ENCODE measurements at places on chromosomes 16 and 17. TPM values are rescaled to one million over a fixed set of nuclear protein-coding genes. Genes with fewer than 3 reads are reported as not detected.
A peak's percentile ranks its signal among the peaks of the same experiment; 100 is the strongest.

DNA sequence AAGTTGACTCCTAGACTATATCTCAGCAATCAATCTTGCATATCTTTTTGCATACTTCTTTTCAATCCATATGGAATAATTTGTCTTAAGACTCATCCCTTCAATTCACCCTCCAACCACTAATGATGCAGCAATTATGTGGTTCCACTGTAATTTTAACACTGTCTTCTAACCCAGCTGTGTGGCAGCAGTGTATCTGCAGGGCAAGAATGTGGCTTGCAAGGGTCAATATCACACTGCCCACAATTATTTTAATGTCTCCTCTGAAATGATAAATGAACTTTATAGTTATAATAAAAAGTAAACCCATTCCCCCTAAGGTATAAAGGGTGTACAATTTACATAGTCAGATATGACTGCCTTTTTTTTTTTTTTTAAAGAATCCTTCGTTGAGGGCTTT is 48.6 kb downstream of the FTO start:
- no peak for DNase-seq

DNA sequence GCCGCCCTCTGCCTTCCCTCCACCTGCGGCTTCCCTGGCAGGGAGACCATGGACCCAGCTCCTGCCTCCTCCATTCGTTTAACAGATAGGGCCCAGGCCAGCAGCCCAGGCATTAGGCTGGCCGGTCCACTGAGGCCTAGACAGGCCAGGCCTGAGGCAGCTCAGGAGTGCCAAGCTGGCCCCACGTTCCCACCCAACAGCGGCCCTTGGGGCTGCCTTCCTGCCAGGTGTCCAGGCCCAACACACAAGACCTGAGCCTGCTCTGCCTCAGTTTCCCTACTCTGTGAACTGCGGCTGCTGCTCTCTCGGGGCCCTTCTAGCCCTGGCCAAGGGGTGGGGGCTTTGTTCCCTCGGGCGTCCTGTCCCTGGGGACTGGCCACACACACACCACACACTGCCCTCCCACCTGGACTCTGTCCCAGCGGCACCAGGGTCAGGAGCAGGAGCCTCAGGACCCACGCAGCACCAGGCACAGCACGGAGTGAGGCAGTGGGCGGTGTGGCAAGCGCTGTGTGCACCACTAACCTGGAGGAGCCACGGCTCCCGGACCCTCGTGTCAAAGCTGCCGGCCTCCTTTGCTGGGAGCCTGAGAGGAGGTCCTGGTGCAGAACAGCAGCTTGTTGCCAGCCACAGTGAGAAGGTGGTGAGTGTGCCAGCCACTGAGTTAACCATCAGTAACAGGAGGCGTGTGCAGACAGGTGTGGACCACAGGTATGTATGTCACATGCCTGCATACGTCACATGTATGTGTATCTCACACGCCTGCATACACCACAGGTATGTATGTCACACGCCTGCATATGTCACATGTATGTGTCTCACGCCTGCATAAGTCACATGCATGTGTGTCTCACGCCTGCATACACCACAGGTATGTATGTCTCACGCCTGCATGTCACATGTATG is 14.6 kb upstream of the CDH15 start:
- no peak for DNase-seq

DNA sequence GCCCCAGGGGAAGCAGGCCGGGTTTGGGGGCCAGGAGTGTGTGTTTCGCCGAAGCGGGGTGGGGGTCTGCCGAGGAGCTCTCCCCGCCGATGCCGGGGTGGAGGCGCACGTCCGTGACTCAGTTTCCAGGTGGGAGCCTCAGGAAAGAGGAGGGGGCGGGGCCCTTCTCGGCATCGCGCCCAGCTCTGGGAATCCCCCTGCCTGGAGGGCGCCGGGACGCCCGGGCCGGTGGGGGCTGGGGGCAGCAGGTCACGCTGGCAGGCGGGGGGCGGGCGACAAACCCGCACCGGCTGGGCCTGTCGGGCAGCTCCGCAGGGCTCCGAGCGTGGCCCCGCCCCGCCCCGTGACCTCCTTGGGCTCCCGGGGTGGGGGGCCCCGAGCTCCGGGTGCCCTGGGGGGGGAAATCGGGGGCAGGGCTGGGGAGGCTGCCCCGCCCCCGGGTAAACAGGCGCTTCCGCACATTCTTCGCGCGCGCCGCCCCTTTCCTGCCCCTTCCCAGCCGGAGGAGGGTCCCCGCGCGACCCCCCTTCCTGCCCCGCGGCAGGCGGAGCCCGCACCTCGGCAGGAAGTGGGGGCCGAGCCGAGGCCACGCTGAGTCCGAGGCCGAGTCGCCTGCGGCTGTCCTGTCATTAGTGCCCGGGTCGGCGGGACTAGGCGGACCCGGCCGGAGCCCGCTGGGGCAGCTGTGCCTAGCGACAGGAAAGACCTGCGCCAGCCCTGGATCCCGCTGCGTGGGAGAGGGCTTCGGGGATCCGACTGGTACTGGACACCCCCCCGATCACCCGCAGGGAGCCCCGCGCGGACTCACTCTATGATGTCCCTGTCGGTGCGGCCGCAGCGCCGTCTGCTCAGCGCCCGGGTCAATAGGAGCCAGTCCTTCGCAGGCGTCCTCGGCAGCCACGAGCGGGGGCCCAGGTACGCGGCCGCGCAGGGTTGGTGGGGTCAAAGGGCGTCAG is 9.3 kb downstream of the RIPOR1 start:
- DNase-seq: no peak

DNA sequence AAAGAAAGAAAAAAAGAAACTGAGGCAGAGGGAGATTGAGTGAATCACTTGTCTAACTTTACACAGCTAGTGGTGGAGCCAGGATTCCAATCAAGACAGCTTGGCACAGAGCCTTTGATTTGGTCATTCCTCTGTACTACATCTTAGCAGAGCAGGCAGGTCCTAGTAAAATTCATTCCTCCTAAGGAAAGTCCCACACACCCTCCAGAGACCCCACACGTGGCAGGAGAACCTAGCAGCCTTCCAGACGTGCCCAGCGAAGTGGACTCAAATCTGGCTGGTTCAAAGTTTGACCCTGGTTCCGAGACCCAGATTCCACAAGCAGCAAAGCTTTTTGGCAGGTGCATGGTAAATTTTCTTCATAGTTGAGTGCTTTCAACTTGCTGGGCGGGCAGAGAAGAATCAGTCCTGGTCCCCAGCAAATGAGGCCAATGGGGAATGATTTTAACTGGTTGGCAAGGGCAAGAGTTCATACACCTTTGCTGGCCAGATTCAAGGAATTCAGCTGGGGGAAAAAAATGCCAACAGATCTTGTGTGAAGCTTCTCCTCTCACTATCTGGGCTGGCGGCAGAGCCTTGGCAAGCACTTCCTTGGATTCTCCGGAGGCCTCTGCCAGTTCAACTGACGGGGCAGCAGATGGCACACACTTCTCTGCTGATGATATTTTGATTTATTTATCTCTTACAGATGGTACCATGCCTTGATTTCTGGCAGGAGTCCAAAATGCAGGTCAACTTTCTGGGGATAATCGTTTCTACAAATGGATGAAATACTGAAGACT is 82.4 kb downstream of the GSG1L start:
- DNase-seq: no peak

GRCh38 chr17:75228847-75229246 is 23.4 kb downstream of the NUP85 start:
- DNase-seq: no peak

GRCh38 chr17:60371818-60372510 is 20.0 kb downstream of the USP32 start:
- no peak for DNase-seq

DNA sequence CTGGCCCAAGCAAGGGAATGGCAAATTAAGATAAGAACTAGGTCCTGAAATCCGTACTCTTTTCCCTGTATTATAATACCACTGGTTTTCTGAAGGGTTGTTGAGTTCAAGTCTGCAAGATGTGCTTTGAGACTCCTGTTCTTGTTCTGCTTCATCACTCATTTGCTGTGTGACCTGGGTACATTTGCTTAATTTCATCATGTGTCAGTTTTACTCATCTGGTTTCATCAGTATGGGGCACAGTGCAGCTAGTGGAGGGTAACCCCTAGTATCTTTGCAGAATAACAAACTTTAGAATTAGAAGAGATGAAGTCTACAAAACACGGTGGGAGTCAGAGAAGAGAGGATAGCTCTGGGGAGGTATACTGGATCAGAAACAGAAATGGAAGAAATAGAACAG is 21.9 kb upstream of the EFCAB13 start:
- no peak for DNase-seq

- DNase-seq: no peak
Observed at GRCh38 chr16:6297666-6298410, 1034.8 kb upstream of the RBFOX1 start.

GRCh38 chr17:4837471-4838308 is 4.5 kb downstream of the MINK1 start:
- no peak for DNase-seq

DNA sequence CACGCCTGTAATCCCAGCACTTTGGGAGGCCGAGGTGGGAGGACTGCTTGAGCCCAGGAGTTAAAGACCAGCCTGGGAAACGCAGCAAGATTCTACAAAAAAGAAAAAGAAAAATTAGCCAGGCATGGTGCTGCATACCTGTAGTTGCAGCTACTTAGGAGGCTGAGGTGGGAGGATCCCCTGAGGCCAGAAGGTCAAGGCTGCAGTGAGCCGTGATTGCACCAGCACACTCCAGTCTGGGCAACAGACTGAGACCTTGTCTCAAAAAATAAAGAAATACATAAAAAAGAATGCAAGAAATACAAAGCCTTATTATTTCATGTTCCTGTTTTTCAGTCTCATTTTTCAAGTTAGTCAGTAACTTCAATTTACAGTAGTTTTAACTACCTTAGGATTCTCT is 5.9 kb upstream of the CNOT1 start:
- no peak for DNase-seq

DNA sequence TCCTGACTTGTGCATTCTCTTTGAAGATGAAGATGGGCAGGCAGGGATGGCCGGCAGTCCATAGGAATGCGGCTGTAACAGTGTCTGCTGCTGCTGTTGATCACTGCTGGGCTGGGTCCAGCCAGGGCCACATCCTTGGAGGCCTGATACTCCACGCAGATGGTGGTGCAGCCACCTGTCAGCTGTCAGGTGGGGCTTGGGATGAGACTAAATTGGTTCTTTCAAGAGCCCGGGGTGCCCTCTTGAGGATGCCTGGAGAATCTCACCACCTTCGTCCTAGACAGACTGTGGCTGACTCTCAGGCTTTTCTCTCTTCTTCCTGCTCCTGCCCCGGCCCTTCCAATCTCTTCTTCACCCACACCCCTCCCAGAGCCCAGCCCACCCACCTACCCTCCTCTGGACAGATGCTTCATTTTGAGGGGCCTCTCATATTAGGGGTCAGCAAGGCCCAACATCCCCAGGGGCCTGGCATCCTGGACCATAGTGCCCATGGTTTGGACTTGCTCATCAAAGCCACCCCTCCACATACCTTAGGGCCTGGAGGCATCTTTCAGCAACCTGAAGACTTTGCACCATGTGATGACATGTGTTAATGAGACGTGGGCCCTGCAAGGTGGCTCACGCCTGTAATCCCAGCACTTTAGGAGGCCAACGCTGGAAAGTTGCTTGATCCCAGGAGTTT is 19.1 kb downstream of the OSBPL7 start:
- no peak for DNase-seq

DNA sequence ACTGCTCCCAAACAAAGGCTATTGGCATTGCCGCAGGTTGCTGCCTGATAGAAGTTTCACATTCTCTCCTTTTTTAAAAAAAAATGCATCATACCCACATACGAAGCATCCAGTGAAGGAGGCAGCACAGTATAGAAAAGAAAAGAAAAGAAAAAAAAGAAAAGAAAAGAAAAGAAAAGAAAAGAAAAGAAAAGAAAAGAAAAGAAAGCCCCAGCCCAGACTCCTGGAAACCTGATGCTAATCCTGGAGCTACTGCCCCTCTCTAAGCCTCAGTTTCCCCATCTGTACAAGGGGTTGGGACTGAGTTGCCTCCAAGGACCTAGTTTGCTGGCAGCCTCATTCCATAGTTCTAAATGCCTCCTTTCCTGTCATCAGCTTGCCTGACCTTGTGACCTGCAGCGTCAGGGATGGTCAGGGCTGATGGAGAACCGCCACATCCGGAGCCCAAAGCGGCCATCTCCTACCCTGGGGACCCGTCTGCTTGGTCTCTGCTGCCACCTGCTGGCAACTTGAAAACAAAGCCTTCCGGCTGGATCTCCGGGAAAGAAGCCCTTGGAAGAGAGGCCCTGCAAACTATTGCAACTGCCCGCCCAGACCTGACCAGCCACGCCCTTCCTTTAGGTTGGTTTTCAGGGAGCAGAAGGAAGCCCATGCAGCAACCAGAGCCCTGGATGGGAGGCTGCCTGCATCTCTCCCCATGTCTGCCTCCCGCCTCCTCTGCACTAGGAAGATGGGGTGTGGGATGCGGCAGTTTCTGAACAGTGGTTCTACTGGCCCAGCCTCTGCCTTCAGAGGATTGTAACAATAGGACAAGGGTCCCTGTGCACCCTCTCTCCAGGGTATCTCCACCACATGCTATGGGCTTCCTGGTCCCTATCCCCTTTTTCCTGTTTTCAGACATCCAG is 13.0 kb downstream of the AIPL1 start:
- DNase-seq: peak; percentile 88

- no peak for DNase-seq
Observed at GRCh38 chr16:68232335-68232734, 3.6 kb downstream of the ESRP2 start.

DNA sequence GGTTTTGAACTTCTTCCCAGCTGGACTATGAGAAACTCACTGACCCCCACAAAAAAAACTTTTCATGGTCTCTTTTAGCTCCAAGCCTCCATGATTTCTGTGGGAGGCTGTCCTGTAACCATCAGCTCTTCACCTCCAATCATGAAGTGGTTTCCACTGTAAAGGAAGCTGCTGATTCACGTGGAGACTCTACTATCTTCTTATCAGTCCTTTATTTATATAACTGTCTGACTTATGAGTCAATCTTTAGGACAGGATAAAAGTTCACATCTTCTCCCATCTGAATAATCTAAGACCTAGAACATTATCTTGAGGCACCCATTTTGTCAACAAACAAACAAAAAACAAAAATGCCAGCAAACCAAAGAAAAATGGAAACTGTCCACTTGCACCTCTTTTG is 409.9 kb downstream of the SLC39A11 start:
- DNase-seq: no peak

Gene NPIPB9
- 3.6 TPM for total RNA-seq

Gene GNPTG
- total RNA-seq: 47.8 TPM

Gene RGS11
- total RNA-seq: 4.0 TPM

Gene KRTAP2-1
- not detected for total RNA-seq

Gene GJD3
- not detected for total RNA-seq

Measured in mesothelial cell of epicardium (in vitro differentiated cells).